Sigmoid colon (tissue), 7 donors: ENCODE measurements at places on chromosomes 2 and 18. TPM values are rescaled to one million over a fixed set of nuclear protein-coding genes. Genes with fewer than 3 reads are reported as not detected.

- no peak overlapping the region for H3K27ac ChIP-seq
- no peaks in the 10 kb centered on the region for H3K4me1 ChIP-seq
- H3K4me3 ChIP-seq, result no peak overlapping the region
Measured at GRCh38 chr2:47483191-47483590, 80.2 kb downstream of the MSH2 start.

DNA sequence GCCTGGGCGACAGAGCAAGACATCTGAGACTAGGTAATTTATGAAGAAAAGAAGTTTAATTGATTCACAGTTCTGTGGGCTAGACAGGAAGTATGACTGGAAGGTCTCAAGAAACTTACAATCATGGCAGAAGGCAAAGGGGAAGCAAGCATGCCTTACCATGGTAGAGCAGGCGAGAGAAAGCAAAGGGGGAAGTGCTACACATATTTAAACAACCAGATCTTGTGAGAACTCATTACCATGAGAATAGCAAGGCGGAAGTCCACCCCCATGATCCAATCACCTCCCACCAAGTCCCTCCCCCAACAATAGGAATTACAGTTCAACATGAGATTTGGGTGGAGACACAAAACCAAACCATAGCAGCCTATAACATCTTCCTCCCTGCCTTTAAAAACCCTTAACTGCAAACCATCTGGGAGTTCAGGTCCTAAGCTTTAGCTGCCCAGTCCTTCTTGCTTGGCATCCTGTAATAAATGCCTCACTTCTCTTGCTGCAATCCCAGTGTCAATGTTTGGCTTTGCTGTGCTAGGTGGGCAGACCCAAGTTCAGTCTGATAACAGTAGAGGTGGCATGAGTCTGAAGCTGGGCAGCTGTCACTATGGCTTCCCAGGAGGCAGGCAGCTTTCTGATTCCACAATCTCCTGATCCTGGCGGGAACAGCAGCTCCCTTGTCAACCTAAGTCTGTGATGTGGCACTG lies 11.2 kb upstream of the SP5 start:
- no peaks in the 10 kb centered on the region for H3K4me1 ChIP-seq
- H3K27ac ChIP-seq, result no peak overlapping the region
- no peaks in the 10 kb centered on the region for H3K27me3 ChIP-seq

DNA sequence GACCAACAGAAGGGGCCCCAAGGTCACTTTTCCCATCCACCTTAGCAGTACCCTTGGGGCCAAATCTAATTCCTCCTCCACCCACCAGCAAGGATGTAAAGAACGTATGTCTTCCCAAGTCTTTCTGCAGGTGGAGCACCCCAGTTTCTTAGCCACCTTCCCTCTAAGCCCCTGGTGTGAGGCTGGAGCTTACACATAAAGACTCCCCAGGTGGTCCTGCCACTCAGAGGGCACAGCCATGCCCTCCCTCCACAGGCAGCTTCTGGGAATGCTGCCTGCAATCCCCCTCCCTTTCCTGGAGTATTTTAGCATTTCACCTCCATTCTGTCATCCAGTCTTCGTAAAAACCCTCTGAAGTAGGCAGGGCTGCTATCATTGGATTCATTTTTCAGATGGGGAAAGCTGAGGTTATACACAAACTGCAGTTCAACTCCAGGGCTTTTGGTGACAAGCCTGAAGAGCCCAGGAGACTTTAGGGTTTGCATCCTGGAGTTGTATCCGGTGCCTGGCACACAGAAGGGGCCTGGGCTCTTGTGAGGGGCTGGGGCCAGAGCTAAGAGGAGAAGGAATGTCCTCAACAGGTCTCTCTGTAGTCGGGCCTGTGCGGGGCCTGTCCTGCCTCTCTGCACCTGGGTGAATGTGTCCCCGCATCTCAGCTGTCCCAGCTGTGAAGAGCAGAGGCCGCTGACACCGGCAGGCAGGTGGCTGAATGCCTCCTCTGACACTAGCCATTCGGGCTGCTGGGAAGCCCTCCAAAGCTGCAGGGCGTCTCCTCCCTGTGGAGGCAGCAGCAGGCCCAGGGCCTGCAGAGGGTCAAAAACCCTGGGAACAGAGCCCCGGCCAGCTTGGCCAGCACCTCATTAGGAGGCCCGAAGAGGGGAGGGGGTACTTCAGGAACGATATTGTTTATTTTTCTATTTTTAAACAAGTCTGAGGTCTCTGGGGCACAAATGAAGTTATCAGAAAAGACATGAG lies 27.6 kb downstream of the CIB4 start:
- H3K27ac ChIP-seq, result peak overlapping the region; percentile 20
- H3K36me3 ChIP-seq, result no peaks in the 10 kb centered on the region
- H3K4me1 ChIP-seq, result peaks cover 26% of the 10 kb centered on the region
- DNase-seq, result peak; percentile 67
- H3K4me3 ChIP-seq, result no peak overlapping the region

DNA sequence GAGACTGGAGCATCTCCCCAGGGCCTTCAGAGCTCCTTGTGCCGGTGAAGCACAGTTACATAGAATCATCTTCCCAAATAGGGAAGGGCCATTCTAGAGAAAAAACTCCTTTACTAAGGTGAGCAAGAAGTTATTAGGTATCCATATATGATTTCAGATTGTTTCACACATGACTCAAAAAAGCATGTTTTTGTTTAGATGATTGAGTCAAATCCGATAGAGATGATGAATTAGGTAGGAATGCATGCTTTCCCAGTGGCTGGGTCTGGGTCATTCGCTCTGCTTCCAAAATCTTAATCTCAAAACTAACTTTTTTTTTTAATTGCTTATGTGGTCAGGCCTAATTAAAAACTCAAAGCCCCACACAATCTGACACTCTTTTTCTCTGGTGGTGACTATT lies 3.8 kb downstream of the NT5C1B start:
- no peak for DNase-seq
- H3K4me3 ChIP-seq, result no peak overlapping the region
- H3K27ac ChIP-seq, result no peak overlapping the region
- no peaks in the 10 kb centered on the region for H3K4me1 ChIP-seq

DNA sequence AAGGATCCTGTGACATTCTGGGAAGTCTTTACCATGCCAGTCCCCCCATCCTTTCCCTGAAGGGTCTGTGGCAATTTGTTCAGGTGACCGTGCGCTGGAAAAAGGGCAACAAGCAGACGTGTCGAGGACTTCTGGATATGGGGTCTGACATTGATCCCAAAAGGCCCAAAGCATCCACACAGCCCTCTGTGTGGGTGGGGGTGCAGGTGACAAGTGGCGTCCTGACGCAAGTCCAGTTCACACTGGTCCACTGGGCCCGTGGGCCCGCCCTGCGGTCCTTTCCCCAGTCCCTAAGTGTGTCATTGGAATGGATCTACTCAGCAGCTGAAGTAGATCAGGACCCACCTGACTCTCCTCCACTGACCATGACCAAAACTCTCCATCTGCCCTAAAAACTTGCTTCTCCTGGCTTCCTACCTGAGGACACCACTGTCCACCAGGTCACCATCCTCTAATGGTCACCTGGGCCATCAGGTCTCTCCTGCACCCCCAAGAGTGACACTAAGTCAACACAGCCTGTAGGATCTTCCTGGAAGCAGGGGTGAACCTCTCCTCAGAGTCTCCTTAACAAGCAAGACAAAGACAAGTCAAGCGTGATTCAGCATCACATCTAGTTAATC lies 85.6 kb upstream of the SLC66A3 start:
- H3K27ac ChIP-seq, result no peak overlapping the region
- H3K27me3 ChIP-seq, result no peaks in the 10 kb centered on the region
- no peaks in the 10 kb centered on the region for H3K36me3 ChIP-seq
- H3K4me3 ChIP-seq, result no peak overlapping the region
- no peaks in the 10 kb centered on the region for H3K4me1 ChIP-seq

DNA sequence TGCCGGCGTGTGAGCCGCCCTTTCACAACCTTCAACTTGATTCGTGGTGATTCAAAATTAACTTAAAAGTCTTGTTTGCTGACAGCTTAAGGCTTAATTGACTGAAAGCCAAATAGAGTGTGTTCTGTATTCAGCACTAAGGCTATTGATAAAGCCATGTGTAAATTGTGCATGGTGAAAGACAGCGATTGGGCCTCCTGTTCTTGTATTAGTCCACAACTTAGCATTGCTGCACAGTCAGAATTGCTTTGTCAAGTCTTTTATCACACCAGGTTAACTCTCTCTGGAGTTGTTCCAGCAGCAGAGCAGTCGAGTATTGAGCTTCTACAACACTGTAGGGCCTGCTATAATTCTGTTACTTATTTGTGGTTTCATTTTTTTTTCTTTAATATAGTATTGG lies 210.1 kb downstream of the WDR7 start:
- no peaks in the 10 kb centered on the region for H3K4me1 ChIP-seq
- H3K4me3 ChIP-seq, result no peak overlapping the region
- H3K27me3 ChIP-seq, result no peaks in the 10 kb centered on the region
- H3K36me3 ChIP-seq, result no peaks in the 10 kb centered on the region
- no peak overlapping the region for H3K27ac ChIP-seq
- no peak for DNase-seq

GRCh38 chr2:48180557-48180956 lies 274.3 kb upstream of the FBXO11 start:
- no peaks in the 10 kb centered on the region for H3K36me3 ChIP-seq
- H3K4me1 ChIP-seq, result no peaks in the 10 kb centered on the region
- H3K27ac ChIP-seq, result no peak overlapping the region

DNA sequence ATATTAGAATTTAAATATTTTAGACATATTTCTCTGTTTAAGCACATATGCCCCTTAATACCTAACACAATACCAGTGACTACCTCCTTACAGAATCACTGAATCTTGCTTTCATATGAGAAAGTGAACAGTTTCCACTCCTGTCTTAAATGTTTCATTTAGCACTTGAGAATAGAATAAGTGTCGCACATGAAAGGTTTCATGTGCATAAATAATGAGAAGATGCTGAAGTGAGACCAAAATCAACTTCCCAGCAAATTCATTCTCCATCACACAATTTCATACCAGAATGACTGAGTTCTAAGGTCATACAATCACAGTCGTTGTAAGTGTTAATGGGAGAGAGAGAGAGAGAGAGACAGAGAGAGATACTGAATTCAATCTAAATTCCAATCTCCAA lies 51.2 kb downstream of the ATIC start:
- H3K4me1 ChIP-seq, result no peaks in the 10 kb centered on the region
- no peak overlapping the region for H3K4me3 ChIP-seq
- H3K27me3 ChIP-seq, result no peaks in the 10 kb centered on the region
- H3K36me3 ChIP-seq, result peaks cover 94% of the 10 kb centered on the region
- H3K27ac ChIP-seq, result no peak overlapping the region

GRCh38 chr2:203737360-203737759 lies 30.9 kb downstream of the CD28 start:
- no peaks in the 10 kb centered on the region for H3K4me1 ChIP-seq
- H3K4me3 ChIP-seq, result no peak overlapping the region

DNA sequence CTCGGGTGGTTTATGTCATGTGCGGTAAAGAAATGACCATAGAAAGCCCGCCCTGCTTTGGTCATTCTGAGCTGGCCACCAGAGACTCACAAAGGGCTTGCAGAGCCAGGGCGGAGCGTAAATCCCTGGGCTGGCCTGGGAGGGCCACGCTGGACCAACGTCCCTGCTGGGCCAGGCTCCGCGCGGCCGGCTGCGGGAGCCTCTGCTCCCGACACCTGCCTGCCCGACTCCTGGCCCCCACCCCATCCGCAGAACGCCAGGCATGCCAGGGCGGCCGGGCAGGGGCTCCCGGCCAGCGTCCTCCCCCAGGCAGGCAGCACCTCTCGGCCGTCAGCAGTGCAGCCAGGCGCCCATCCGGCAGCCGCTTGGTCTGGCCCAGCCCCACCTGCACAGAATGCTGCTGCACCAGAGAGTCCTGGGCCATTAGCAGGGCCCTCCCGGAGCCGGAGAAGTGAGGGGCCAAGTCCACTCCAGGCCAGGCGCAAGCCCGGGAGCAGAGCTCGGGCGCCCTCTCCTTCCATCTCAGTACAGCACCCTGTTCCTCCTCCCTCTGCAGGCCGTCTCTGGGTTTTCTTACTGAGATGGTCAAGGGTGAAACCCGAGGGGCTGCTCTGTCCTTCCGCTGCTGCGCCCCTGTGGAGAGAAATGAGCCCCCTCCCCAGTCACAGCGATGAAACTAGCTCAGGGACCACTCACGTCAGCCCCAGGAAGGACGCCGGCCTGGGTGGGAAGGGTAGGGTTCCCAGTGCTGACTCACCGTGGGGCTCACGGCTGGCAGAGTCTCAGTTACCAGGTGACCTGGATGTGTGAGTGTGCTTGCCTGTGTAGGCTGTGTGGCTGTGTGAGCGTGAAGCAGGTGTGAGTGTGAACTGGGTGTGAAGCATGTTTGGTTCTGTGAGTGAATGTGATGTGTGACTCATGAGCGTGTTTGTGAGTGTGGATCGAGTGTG lies 83.3 kb downstream of the PTGR3 start:
- H3K36me3 ChIP-seq, result no peaks in the 10 kb centered on the region
- no peak overlapping the region for H3K4me3 ChIP-seq
- no peak overlapping the region for H3K27ac ChIP-seq

GRCh38 chr18:76827205-76828200 lies 5.1 kb downstream of the ZNF236 start:
- DNase-seq, result peak; percentile 24
- no peak overlapping the region for H3K4me3 ChIP-seq

- H3K4me1 ChIP-seq, result no peaks in the 10 kb centered on the region
- no peak for DNase-seq
- no peaks in the 10 kb centered on the region for H3K27me3 ChIP-seq
- H3K27ac ChIP-seq, result no peak overlapping the region
Measured at GRCh38 chr18:36337679-36338402, 40.3 kb downstream of the FHOD3 start.

GRCh38 chr2:49262801-49263560 lies 108.7 kb upstream of the FSHR start:
- no peak overlapping the region for H3K27ac ChIP-seq
- no peaks in the 10 kb centered on the region for H3K4me1 ChIP-seq
- no peaks in the 10 kb centered on the region for H3K27me3 ChIP-seq

GRCh38 chr2:102792568-102793208 lies 30.9 kb downstream of the TMEM182 start:
- H3K4me3 ChIP-seq, result no peak overlapping the region
- no peak for DNase-seq
- peaks cover 21% of the 10 kb centered on the region for H3K4me1 ChIP-seq
- H3K27me3 ChIP-seq, result no peaks in the 10 kb centered on the region
- H3K27ac ChIP-seq, result no peak overlapping the region

DNA sequence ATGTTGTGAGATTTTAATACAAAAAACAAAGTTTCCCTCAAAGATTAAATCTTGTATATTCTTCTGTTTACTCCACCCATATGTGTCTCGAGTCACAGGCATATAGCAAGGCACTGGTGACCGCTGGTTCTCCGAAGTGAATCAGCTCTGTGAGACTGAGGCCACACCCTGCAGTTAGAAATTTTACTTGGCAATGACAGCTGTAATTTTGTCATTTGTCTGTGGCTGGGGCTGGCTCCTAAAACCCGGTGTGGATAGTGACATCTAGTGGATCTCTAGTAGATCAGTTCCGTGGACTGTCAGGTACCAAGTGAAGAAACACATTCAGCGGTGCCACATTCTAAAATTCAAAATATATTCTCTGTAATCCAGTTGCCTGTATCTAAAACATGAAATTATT lies 278.0 kb downstream of the NEDD4L start:
- H3K27ac ChIP-seq, result peak overlapping the region; percentile 39
- DNase-seq, result peak; percentile 82
- peaks cover 22% of the 10 kb centered on the region for H3K36me3 ChIP-seq
- H3K4me1 ChIP-seq, result peaks cover 5% of the 10 kb centered on the region

- H3K27me3 ChIP-seq, result no peaks in the 10 kb centered on the region
- H3K27ac ChIP-seq, result no peak overlapping the region
- DNase-seq, result no peak
- no peaks in the 10 kb centered on the region for H3K4me1 ChIP-seq
Measured at GRCh38 chr2:173644146-173644545, 289.5 kb downstream of the CDCA7 start.

Gene PIEZO2
- total RNA-seq, result 24.3 TPM

Gene RGPD3
- total RNA-seq, result 2.2 TPM

Gene CYP26B1
- 2.5 TPM for total RNA-seq

Gene SOCS6
- 23.9 TPM for total RNA-seq

Gene CNDP1
- total RNA-seq, result not detected

Gene FAM98A
- 53.2 TPM for total RNA-seq
